ENCODE measurements at places on chromosomes 11 and 22.

- peak; percentile 12 for DNase-seq
These were observed 70.4 kb downstream of the RCN1 start for GRCh38 chr11:32161293-32161692.

DNA sequence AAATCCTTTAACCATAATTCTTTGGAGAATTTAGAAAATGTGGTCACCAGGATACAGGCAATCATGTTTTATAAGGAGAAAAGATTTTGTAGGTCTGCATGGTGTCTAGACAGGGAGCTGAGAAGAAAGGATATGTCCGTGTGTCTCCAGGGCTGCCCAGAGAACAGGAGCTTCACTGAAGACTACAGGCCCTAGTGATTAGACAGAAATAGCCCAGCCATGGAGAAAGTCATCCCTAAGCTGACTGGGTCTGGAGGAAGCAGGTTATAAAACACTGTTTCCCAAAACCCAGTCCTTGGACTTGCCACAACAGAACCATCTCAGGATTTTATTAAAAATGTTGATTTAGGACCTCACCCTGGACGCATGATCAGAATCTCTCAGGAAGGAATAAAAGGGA lies 84.4 kb downstream of the GALNT18 start:
- no peak for DNase-seq

DNA sequence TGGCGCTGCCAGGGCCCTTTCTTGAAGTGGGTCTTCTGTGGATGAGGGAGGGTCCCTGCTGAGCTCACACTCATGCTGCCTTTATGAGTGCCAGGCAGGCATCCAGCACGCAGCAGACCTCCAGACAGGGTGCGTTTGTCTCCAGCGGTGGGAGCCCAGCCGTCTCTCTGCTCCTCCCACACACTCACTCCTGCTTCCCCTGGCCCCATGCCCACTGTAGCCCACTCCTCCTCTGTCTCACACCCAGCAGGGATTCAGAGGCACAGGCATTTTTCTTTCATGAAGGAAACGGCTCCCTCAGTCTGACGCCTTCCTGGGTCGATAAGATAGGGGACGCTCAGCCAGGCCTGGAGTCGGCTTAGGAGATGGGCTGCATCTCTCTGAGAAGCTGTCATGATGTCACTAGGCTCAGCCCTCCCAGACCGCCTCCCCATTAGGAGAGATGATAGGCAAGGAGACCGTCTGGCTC lies 183.9 kb upstream of the NCAM1 start:
- peak; percentile 76 for DNase-seq

DNA sequence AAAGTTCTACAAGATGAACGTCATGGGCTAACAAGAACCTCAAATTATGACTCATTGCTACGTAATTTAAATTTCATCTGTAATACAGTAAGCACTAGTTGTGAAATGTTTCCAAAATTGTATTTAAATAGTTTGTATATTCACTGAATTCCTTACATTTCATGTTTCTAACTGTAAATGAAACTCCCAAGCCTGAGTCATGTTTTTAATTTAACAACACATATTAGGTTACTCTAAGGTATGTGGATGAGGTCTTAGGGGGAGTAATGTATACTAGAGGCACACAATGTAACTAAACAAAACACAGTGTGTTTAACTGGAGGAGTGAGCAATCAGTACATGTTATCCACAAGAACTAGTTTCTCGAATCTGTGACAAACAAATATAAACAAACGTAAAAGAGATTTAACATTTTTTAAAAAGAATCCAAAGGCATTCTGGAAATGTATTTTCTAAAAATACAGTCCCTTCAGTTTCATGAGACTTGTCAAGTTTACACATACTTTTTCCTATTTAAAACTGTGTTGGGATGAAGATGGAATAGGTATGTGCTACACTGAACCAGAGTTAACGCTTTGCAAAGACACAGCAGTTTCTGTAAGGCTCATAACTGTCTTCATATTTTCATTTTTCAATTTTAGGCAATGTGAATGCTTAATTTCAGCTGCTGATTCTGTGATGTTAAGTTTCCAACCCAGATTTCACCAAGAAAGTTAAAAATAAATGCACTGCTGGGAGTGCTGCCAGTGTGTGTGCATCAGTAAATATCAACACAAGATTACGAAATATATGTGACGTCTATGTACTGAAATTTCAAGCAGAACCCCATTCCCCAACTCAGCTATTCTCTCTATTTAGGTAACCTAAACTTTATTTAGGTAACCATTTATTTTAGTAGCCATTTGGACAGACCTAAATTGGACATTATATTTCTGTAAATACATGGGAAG lies 52.6 kb downstream of the PITPNB start:
- DNase-seq = no peak

DNA sequence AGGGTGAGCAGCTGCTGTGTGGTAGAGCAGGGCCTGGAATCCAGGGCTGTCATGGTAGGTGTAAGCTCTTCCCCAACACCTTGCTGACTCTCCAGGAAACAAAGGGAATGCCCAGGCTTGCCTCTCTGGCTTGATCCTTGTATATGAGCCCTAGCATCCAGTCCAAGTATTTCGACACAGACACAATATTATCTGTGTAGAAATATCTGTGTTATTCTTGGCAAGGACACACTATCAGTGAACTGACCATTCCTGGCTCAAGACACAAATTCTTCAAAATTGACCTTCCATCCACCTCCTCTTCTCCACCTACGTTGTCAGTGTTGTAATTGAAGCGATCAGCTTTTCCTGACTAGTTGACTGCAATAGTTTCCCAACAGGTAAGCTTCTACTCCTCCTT lies 312.0 kb upstream of the NARS2 start:
- DNase-seq = no peak

GRCh38 chr11:118206391-118207031 lies 18.3 kb downstream of the JAML start:
- no peak for DNase-seq

DNA sequence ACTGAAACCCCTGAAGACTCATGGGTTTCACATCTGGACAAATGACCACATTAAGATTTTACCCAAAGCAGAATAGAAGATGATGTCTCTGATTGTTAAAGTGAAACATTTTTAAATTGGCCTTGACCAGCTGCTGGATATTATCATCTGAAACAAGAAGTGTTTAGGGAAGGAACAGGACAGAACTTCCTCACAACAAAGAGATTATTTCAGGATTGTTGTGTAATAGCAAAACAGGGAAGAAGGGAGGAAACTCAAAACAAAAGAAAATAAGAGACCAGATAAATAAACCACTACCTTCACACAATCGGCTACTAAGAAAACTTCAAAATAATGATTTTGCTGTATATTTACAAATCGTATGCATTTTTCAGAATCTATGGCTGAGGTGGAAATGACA lies 319.2 kb upstream of the API5 start:
- no peak for DNase-seq

- no peak for DNase-seq
These were observed 9.7 kb downstream of the MAML2 start for GRCh38 chr11:96333191-96333719.

GRCh38 chr22:49099496-49100124 lies 728.1 kb downstream of the BRD1 start:
- DNase-seq = no peak

DNA sequence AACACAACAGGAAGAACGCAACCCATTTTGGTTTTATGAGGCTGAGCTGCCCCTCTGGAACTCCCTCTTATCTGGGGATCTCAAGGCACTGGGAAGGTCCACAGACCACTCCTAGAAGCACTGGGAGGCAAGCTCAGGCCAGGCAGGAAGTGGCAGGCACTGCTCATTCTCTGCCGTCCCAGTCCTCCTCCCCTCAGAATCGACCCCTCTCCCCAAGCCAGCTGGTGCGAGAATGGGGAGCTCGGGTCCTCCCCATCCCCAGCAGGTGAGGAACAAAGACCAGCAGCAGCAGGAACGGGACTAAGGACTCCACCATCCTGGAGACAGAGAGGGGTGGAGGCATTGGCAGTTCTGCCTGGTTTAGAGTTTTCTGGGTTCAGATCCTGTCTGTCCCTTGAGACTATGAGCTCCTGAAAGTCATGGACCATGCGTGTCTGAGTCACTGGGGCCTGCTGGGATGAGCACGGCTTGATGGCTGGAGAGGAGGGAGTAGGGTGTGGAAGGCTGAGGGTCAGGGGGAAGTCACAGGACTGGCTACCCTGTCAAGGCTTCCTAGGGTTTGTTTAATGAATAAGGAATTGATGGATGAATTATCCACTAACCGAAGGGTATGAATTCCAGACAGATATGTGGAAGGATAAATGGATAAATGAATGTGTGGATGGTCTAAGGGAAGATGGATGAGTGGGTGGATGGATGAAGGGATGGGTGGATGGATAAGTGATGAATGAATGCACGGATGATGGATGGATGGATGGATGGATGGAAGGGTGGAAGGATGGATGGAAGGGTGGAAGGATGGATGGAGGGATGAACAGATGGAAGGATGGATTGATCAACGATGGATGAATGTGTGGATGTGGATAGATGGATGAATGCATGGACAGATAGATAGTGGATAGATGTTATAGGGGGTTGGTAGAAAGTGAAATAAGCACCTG lies 6.4 kb downstream of the MYEOV start:
- no peak for DNase-seq

GRCh38 chr22:48555606-48556005 lies 1272.1 kb downstream of the BRD1 start:
- DNase-seq = no peak

DNA sequence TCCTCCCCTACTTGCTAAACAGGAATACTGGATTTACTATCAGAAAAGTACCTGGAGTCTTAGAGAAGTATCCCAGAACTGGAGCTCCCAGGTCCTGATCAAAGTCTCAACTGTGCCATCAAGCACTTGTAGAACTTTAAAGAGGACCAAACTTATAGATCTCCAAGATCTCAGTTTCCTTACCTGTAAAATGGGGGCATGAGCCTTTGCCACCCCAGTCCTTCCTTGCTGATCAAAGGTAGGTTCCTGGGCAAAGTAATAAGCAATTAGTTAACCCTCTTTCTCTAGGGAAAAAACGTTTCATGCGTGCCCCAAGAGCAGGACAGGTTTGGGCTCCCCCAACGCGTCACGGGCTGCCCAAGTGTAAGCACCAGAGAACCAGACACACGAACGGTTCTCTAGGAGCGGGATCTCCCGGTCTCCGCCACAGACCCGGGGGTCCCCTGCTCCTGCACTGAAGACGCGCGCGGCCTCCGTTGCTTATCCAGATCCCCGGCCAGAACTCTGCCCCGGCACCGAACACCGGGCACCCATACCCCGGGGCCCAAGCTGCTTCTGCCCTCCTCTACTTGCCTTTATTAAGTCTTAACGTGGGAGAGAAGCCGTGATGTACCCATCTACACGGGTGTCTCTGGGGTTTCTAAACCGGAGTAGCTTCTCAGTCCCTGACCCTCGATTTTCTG lies 505 bp downstream of the ZNF214 start:
- DNase-seq = no peak

DNA sequence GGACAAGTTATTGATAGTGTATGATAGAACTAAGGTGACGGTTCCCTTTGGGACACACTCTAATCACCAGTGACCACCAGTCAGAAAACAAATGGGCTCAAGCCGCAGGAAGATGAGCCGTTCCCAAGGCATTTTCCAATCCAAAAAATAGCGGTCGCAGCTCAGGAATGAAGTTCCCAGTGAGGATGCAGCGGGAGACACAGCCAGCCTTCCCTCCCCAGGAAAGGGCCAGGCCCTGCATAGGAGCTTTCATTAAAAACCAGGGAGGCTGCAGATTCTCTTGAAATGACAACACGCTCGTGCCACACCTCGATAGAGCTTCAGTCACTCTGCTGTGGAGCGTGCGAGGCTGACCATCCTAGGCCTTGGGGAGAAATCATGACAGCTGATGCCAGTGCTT lies 65.8 kb upstream of the WNT7B start:
- no peak for DNase-seq

DNA sequence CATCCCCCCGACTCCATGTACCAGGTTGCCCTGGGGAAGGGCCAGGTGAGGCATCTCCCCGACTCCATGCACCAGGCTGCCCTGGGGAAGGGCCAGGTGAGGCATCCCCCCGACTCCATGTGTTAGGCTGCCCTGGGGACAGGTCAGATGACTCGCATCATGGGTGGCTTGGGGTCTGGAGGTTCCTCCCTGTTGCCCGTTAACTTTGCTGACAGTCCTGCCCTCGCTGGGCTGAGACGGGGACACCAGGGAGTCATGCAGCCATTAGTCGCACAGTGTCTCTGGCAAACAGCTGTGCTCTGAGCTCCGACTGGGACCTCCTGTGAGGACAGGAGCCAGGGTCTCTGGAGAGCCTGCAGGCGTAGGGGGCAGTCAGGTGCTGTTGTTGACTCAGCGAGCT lies 336.1 kb downstream of the TBC1D22A start:
- DNase-seq = no peak

- DNase-seq = no peak
These were observed 76.0 kb upstream of the SORL1 start for GRCh38 chr11:121376130-121376529.

GRCh38 chr11:44681698-44682097 lies 45.1 kb upstream of the TSPAN18 start:
- no peak for DNase-seq

DNA sequence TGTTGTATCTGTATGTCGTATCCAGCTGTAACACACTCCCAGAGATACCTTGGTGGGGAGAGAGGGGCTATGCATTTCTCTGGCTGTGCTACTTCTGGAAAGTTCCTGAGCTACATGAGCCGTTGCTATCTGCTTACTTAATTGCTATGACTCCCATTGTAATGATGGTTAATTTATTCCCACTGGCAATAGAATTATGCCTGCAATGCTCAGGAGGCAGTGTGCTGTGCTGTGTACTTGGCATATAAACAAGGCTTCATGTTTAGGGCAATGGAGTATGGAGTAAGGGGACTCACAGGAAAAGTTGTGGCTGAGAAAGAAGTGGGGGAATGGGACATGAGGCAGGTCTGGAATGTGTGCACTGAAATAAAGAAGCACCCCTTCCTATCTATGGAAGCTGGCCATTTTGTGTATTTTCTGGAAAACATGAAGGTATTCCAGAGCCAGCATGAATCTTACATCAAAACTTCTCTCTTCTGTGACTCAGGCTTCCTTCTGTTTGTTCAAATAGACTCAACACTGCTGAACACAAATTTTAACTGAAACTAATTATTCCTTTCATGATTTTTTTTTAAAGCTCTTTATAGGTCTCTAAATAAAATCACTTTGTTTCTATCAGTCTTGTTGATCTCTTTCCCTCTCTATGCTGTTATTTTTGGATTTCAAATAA lies 40.6 kb downstream of the CD44 start:
- no peak for DNase-seq

DNA sequence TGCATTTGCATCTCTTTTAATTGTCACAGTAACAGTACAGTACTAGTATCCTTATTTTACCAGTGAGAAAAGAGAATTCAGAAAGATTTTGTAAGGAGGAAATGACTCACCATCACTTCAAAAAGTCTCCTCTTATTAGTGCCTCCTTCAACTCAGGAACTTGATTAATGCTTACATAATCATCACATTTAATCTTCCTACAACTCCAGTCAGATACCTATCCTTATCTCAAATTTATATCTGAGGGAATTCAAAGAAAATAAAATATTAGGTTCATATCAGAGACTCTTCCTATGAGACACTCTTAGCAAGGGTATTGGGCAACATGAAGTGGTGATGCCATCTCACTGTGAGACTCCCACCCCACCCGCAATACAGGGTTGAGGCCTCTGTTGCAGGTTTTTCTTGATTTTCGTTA lies 26.1 kb upstream of the CTSC start:
- no peak for DNase-seq

- DNase-seq = no peak
These were observed 59.7 kb upstream of the CTTN start for GRCh38 chr11:70338594-70338993.
